Vagina (tissue), 2 donors: ENCODE measurements at places on chromosomes 6 and 20.
A peak's percentile ranks its signal among the peaks of the same experiment; 100 is the strongest.

- no peak for DNase-seq
These were observed 152.7 kb upstream of the ENPP5 start for GRCh38 chr6:46323312-46323965.

- DNase-seq: no peak
These were observed 7.1 kb upstream of the DDO start for GRCh38 chr6:110422444-110422822.

- DNase-seq: no peak
These were observed 17.4 kb downstream of the TBC1D20 start for GRCh38 chr20:444862-445426.

DNA sequence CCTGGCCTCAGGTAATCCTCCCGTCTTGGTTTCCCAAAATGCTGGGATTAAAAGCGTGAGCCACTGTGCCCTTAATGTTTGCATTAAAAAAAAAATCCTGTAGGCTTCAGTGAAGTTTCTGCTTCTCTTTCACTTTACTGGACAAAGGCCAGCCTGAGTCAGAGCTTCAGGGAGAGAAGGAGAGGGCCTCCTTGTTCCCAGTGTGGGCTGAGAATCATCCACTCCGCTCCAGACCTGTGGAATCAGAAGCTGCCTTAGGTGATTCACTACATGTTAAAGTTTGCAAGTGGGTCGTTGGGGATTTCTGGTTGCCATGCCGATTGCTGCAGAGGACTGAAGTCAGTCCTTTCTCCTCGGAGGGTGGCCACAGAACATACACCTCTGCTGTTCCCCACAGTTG, 113.3 kb upstream of the EEF1E1 start:
- no peak for DNase-seq

DNA sequence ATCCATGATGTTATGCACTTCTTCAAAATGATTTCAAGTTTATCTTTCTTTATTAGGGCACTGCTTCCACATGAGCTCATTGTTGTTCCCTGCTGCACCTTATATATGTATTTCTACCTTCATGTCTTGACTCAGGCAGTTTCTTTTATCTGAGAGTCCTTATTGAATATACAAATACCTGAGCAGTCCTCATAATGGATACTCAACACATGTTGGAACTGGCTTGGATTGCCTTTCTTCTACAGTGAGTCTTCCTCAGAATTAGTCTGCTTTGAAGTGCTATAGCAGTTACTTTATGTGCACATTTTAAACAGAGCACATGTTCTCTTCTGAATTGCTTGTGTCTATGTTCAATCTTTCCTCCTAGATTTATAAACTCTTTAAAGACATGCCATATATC, 45.3 kb upstream of the LOC128125822 start:
- DNase-seq: no peak

- DNase-seq: peak; percentile 89
These were observed 1.9 kb upstream of the AP5S1 start for GRCh38 chr20:3818155-3819151.

DNA sequence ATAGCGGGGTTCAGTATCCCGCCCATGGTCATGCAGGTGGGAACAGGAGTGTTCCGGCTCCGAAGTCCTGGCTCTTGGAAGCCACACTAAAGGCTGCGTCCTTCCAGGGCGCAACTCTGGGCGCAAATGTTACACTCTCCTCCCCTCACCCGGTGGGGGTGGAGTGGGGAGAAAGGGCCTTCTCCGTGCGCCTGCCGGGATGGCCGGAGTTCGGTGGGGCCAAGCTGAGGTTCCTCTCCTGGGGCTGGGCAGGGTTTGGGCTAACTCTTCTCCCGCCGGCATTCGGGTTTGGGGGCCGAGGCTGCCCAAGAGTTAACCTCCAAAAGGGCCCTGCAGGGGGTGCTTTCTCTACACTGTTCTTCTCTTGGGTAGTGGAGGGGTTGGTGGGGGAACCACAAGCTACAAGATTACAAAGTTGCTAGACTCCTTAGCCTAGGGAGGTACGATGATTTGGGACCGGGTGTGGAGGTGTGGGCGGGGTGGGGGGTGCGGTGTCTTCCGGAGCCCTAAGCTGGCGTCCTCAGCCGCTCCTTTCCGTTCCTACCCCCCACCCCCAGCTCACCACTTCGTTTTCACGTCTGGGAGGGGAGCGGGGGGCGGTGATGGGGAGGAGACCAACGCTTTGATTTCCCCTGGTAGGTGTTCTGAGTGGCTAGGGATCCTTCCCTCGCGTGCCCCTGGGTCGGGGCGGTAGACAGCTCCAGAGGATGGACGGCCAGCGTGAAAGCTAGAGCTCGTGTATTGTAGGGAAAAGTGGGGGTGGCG, 12.3 kb downstream of the NRN1 start:
- no peak for DNase-seq

DNA sequence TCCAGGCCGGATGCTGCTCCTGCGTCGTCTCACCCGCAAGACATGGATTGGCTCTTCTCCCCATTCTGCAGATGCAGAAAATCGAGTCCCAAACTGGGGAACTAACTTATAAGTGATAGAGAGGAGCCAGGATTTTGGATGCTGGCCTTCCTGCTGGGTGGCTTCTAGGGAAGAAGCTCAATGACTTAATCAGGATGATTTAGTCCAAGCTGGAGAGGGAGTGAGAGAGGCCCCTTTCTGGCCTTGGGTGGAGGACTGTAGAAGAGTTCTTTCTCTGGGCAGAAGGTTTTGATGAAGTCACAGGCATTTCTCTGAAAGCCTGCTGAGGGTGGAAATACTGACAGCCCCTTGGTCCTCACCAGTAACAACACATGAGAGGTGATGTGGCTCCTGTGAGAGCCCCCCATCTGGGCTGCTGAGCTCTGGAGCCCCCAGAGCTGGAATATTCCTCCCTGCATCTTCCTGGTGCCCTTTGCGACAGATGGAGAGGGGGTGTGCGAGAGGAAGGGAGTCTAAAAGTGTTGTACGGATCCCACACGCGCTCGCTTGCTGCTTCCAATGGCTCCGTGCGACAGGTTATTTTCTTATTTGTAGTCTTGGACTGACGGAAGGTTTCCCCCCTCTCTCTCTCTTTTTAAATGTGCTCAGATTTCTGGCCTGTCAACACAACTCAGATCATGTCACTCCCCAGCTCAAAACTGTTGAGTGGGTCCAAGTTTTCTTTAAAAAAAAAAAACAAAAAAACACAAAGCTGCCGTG, 3.5 kb downstream of the SIRPA start:
- DNase-seq: no peak

DNA sequence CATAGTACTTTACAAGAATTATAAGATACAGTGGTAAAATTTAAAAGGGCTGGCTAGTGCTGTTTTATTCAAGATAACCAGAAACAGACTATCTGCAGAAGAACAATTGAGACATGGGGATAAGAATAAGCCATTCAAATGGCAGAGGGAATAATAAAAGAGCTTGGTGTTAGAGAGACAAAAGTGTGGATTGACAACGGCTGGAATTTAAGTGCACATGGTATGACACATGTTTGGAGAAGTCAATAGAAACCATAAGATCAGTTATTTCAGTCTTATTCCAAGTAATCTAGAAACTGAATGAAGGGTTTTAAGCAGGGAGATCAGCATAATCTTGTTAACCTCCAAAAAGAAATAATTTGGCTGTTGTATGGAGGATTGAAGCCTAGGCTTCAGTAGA, 1205.5 kb upstream of the CITED2 start:
- DNase-seq: no peak

DNA sequence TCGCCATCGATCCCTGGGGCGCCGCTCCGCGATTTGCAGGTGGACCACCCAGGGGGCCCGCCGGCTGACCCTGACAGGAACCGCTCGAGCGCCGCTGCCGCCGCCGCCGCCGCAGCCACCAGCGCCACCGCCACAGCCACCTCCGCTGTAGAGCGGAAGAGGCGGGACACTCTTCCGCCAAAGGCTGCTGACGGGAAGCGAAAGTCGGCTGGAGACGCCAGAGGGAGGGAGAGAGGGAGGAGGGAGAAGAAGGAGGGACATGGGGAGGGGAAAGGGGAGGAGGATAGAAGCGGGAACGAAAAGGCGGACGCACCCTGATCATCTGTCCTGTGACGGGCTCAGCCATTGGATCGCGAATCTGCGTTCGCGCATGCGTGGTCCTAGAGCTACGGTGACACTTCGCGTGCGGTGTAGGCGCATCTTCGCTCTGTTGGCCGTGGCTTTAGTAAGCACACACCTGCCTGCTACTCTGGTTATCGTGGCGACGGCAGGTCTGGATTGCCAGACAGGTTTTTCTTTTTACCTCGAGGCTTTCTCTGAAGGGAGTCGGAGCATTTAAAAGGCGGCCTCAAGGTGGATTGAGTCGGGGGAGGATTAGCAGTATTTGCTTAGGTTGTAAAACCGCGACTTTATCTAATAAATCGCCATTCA, at the start of gene TMEM30A:
Gene TMEM30A, minus strand, starts transcription at position 161 of the 651 bp plus-strand sequence. Its CDS starts 154 bp downstream, at position 7.
- peak; percentile 99 for DNase-seq

- DNase-seq: no peak
These were observed 173.7 kb downstream of the CLVS2 start for GRCh38 chr6:123169774-123170095.

GRCh38 chr6:18532139-18532538, 145.0 kb downstream of the RNF144B start:
- DNase-seq: no peak
